ENCODE measurements at places on chromosomes 11 and 22.

- no peak for DNase-seq
Measured at GRCh38 chr22:47547239-47547661, 784.8 kb downstream of the TBC1D22A start.

DNA sequence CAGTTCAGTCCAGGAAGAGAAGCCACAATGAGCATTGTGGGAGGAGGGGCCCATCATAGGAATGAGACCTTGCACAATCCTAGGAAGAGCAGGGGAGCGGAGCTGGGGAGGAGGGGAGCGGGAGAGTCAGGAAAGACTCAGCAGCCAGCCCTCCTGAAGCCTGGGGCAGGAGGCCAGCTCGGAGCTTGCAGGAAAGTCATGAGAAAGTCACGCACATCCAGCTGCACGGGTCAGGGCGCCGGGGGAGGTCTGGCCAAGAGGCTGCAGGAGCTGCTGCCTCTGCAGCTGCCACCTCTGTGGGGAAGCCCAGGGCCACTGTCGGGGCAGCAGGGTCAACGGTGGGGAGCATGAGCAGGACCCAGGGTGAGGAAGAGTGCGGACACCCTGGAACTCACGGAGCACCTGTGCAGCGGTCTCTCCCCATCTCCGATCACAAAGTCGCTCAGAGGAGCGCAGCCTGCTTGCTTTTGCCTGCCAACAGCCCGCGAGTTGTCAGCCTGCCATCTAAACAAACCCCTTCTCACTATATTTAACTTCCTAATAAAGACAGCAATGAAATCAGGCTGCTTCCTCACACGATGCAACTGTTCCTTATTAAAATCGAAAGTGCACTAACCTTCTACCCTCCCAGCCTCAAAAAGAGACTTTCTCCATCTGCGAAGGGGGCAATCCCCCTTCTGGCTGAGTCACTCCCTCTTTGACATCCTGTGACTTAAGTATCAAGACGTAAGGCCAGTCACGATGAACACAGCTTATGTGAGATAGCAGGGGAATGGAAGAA is 52.9 kb upstream of the RTL6 start:
- DNase-seq: peak; percentile 94

- peak; percentile 55 for DNase-seq
Measured at GRCh38 chr11:72828081-72828567, 13.9 kb downstream of the ATG16L2 start.

GRCh38 chr11:96309016-96309642 is 33.9 kb downstream of the MAML2 start:
- peak; percentile 92 for DNase-seq

GRCh38 chr11:36437413-36437812 is 72.7 kb downstream of the TRAF6 start:
- DNase-seq: no peak

DNA sequence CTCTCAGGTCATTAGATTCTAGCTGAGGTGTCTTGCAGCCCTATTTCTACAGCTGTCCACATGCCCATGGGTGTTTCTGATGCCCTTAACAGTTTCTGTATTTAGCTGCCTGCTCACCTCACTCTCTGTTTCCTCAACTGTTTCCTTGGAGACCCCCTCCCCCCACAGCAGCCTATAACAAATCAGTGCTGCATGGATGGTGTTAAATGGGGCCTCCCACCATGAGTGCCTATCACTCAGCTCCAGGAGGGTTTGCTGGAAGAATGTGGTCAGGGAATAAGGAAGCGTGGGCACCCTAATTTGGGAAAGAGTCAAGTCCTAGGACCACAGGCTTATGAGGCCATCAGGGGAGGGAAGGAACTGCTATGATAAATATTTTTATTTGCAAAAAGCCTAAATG is 8.6 kb downstream of the KLHL35 start:
- DNase-seq: no peak

DNA sequence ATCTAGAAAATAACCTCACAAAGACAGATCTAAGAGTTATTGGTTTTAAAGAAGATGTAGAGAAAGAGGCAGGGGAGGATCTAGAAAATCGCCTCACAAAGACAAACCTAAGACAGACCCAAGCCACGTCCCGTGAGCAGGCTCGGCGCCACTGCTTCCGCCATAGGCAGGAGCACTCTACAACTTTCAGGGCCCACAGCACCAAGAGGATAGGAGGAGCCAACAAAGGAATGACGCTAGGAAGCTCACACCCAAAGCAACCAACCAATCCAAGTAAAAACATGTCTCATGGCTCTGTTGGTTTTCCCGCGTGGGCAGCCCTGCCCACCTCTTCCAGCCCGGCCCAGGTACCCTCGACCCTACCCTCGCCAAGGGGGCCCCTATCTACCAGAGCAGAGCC is 4167.4 kb upstream of the OR11H1 start:
- no peak for DNase-seq

GRCh38 chr11:67504950-67505581 is at the start of gene PITPNM1:
Gene PITPNM1 (minus strand): TSS chr11:67505363. CDS start chr11:67504180, 1,183 bp downstream.
- peak; percentile 70 for DNase-seq

DNA sequence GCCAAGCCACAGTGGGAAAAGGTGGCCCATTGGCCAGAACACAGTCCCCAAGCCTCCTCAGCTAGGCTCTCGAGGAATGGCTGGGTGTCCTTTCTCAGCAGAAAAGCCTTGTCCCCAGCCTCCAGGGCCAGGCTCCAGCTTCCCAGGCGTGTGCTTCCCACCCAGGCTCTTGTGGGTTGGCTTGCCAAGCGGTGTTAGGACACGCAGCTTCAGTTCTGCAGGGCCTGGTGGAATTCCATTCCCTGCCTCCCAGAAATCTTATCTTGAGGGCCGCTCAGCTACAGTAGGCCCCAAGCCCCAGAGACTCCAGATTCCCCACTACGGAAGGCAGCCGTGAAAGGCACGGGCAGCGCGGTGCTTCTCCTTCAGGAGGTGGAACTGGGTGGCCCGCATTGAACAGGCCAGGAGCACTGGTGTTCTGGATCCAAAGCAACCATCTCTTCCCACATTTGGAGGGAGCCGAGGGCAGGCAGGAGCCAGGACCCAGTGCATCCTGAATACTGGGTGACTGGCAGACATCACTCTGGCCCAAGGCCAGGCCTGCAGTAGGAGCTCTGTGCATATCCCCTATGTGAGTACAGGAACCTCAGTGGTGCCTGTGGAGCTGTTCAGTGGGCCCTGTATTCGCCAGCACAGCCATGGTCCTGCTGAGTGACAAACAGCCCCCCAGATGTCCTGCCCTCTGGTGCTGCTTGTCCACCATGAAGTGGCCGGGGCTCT is 16.7 kb upstream of the KCNQ1OT1 start:
- DNase-seq: no peak

GRCh38 chr22:27581688-27582087 is 219.9 kb downstream of the MN1 start:
- DNase-seq: peak; percentile 73

GRCh38 chr11:3747704-3748103 is 49.6 kb downstream of the NUP98 start:
- DNase-seq: peak; percentile 76

- DNase-seq: no peak
Measured at GRCh38 chr11:2832533-2833020, 53.0 kb downstream of the CDKN1C start.

GRCh38 chr11:83677730-83678129 is 391.6 kb upstream of the CCDC90B start:
- no peak for DNase-seq

DNA sequence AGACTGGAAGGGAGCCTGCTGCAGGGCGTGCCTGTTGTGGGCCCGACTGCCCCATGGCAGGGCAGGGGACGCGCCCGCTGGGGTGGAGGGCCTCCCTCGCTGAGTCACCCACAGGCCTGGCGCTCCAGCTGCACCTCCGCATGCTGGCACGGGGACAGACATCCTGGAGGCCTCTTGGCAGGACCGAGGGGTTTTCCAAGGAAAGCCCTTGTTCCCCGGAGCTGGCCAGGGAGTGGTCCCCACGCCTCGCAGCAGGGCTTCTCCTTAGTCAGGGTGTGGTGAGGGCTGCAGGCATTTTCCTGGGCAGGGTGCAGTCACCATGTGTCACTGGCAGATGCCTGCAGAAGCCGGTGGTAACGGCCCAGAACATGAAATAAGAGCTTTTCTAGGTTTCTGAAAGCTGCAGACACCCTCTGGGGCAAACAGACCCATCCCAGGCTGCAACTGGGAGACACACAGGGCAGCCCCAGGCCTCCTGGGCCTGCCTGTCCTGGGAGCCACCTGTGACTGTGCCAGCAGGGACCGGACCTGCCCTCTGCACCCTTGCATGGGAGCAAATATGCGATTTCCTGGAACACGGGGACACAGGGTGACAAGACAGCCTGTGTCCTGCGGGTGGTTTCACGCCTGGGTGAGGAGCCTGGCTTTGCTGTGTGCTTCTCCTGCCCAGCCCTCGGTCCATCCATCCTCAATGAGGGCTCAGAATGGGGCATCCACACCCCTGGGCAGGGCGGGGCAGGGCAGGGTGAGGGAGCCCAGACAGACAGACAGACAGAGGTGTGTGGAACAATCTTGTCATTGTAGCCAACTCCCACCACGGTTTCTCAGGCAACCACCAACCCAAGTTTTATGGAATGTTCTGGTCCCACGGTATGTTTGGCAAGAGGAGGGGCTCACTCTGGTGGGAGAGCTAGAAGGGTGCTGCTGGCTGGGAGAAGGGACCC is 43.2 kb upstream of the FADD start:
- no peak for DNase-seq

DNA sequence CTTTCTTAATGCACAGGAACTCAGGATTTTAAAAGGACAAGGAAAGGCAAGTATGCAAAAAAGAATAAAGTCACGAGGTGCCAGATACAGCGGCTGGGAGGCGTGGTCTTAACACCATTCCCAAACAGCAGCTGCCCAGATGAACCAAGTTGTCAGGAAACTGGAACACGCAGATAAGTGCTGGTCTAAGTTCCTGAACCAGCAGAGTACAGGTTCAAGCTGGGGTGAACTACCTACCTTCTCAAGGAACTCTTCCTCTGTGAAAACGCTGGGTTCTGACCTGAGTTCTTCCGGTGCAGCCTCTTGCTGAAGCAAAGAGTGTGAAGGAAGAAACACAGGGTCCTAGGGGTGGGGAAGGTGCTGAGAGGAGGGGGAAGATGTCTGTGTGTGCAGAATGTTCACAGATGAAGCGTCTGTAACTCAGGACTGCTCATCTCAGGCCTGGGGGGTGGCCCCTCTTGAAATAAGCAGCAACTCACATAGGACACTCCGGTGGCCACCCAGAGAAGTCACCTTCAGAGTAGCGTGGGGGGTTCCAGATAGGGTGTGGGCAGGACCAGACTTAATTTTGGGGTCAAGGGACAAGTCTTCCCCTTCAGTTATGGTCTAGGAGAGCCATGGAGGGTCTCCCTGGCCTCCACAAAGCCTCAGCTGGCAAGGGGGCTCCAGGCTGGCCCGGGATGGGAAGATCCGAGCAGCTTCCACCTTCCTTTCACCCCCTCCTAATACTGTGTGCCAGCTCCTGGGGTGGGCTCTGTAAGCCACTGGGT is 3.2 kb downstream of the TPST2 start:
- DNase-seq: peak; percentile 54

DNA sequence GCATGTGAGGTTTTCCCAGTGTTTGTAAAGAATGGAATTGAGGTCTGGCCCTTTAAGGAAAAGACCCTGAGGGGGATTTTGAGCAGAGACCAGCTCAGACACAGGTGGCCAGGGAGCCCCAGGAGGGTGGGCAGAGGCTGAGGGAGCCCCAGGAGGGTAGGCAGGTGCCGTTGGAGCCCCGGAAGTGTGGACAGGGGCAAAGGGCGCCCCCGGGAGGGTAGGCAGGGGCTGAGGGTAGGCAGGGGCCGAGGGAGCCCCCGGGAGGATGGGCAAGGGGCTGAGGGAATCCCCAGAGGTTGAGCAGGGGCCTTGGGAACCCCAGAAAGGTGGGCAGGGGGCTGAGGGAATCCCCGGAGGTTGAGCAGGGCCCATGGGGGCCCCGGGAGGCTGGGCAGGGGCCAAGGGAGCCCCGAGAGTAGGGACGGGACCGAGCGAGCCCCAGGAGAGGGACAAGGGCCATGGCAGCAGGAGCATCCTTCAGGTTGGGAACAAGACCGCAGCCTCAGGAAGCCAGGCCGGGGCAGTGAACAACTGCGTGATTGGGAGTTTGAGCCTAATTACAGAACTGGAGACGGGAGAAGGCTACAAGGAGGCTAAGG is 292.0 kb downstream of the BRD1 start:
- DNase-seq: no peak

- peak; percentile 86 for DNase-seq
Measured at GRCh38 chr11:43905813-43906241, 25.2 kb downstream of the ALKBH3 start.

- DNase-seq: peak; percentile 88
Measured at GRCh38 chr11:128467610-128468041, 119.7 kb downstream of the ETS1 start.

GRCh38 chr11:76686261-76687079 is 15.9 kb upstream of the LRRC32 start:
- no peak for DNase-seq

GRCh38 chr11:124762624-124763155 is 600 bp upstream of the ESAM start:
- DNase-seq: no peak

DNA sequence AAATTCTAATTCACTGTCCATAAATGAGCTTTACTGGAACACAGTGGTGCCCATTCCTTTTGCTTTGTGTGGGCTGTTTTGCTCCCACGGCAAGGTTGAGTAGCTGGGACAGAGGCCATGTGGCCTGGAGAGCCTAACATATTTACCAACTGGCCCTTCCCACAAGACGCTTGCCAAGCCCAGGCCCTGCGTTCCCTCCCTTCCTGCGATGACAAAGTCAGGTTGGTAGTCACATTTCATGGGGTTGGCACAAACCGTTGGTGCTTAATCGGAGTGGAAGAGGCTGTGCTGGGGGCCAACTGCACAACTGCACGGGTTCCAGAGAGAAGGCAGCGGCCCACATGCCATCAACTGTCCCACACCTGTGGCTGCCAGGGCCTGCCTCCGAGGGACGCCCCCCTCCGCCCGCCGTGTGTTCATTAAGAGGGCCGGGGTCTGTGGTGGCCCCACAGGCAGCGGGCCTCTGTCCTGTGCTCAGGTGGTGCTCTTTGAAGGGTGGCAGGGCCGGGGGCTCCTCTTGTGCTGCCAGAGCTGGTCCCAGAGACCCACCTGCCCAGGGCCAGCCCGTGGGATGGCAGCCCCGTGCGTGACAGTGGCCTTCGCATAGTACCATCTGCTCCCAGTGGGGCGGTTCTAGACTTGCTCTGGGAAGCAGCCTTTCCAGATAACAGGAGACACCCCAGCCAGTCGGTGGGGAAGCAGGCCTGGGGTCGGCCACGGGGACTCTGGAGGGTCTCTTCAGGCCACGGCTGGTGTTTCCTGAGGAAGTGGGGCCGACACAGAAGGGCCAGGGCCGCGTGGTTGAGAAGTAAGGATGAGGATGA is 81.5 kb upstream of the CLDN5 start:
- no peak for DNase-seq
